ENCODE measurements at places on chromosomes 13 and 19.

DNA sequence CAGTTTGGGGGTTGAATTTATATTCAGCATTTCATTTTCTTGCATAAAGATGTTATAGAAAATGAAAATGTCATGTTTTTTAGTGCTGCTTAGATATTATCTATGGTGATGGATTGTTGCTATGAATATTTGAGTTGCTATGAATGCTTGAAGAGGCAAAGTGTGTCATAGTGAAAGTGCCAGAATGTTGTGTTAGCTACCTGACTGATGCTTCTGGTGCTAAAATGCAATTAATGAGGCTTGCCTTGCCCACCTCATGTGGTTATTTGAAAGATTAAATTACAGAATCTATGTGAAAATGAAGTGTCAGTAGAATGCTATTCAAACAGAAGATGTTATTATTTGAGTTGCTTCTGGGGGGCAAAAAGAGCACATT is 62.7 kb upstream of the MYCBP2 start:
- no peak for DNase-seq

GRCh38 chr13:100809856-100810255 is 135.3 kb upstream of the TMTC4 start:
- DNase-seq: no peak

GRCh38 chr13:111551204-111551820 is 230.9 kb downstream of the TEX29 start:
- DNase-seq: no peak

DNA sequence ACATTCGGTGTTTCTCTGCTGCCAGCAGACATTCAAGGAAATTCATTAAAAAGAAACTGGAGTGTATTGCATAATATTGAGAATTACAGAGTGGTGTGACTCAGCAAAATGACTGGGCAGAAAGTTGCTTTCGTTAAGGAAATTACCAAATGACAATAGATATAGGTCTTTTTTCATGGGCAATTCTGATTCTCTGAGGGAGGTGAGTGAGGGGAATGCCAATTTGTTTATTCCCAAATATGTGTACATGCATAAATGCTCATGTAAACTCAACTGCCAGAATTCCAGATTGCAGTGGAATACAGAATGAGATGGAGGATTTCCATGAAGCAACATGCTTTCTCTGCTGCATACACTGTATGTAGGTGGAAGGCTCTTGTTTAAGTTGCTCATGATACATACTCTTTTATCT is 1730.1 kb downstream of the SLITRK5 start:
- DNase-seq: no peak

DNA sequence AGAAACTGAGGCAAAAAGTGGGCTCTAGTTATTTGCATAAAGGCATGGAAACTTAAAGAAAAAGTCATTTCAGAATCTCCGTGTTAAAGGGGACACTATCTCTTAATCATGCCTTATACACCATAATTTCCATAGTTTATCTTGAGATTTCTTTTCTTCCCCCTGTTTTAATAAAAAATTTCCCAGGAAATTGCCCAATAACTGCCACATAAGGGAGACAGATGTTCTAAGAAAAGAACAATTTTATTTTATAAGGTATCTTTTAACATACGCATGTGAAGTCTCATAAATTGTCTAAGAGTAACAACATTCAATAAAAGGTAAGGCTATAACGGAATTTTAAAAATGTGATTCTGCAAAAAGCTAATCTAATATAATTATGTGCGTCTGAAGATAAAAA is 371.3 kb downstream of the IRS2 start:
- DNase-seq: no peak

GRCh38 chr19:40174092-40174491 is 17.1 kb upstream of the MAP3K10 start:
- DNase-seq: no peak

GRCh38 chr13:97875911-97876310 is 77.6 kb upstream of the IPO5 start:
- DNase-seq: no peak

GRCh38 chr19:6333439-6333838 is at the start of gene ACER1:
TSS of gene ACER1 (minus strand) at chr19:6333612. CDS start at chr19:6333551, 61 bp downstream.
- no peak for DNase-seq

DNA sequence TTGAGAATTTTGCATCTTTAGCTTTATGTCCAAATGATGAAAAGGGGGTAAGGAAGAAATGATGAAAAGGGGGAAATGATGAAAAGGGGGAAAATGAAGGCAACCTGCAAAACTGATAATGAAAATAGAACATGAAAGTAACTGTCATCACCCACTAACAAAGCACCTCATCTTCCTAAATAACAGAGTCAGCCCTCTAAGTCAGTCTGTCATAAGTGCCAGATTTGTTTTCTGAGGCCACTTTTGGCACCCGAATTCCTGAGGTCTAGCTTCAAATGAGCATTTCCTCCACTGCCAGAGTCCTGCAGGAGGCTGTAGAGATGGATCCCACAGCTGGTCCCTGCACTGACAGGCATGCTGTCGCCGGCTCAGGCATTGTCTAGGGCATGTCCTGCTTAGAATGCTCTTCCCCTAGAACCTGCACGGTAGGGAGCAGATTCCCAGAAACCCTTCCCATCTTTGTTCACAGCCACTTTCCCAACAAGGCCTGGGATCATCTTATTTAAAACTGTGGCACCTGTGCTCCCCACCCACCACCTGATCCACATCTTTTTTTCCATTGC is 25.3 kb downstream of the RAP2A start:
- no peak for DNase-seq

DNA sequence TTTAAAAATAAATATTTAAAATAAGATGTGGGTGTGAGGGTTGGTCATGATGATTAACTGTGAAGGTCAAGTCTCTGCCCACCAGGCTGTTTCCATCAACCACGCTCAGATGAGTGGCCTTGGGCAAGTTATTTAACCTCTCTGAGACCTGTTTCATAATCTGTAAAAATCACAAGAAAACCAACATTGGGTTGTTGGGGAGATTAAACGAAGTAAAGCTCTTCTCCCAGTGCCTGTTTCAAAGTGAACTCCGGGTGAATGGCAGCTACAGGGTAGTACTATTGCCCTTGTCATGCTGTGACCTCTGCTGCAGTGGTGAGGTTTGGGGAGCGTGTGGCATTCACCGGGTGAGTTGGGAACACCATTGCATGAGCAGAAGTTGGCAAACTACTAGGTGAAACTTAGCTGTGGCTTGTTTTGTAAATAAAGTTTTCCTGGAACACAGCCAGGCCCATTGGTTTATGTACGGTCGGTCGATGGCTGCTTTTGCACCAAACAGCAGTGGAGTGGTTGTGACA is 153.2 kb downstream of the USP12 start:
- DNase-seq: no peak

GRCh38 chr13:43558326-43558725 is 228.4 kb downstream of the ENOX1 start:
- no peak for DNase-seq

GRCh38 chr13:32019612-32020233 is 11.9 kb upstream of the FRY start:
- peak; percentile 41 for DNase-seq

DNA sequence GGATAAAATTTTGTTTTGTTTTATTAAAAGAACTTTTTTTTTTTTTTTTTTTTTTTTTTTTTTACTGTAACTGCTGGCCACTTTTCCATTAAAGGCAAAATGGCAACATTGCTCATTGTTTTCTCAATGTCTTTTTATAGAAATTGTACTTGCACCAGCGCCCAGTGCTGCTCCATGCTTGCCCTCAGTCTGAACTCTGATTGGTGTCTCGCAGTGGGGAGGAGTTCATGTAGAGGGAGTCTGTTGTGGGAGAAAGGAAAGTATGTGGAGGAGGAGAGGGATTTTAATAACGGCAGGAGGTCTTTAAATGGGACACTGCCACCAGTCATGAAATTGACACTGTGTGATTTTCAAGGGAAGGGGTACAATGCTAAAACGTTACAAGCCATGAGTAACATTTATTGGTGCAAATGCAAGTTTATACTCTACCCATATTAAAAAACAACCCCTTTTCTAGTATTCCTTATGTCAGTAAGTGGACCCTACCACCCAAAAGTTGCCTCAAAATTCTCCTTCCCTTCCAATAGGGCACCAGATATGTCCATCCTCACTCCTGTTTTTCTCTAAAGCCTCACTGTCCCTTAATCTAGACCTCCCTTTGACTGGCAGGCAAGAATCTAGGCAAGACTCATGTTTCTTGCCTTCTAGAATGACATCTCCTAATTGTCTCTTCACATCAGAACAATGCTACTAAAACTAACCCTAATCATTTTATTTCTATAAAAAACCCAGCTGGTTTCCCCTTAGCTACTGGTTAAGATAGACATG is 3.2 kb downstream of the RASL11A start:
- peak; percentile 89 for DNase-seq

DNA sequence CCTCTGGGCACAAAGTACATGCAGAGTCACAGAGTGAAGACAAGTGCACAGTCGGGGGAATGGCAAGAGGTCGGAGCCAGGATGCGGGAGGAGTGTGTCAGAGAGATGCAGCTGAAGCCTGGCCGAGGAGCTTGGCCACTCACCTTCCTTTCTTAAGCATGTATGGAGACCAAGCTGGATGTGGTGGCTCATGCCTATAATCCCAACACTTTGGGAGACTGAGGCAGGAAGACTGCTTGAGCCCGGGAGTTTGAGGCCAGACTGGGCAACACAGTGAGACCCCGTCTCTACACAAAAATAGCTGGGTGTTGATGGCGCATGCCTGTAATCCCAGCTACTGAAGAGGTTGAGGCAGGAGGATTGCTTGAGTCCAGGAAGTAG is 67.0 kb downstream of the LATS2 start:
- DNase-seq: no peak

- DNase-seq: peak; percentile 63
These were observed 4.7 kb downstream of the ALOX5AP start for GRCh38 chr13:30739761-30740642.

DNA sequence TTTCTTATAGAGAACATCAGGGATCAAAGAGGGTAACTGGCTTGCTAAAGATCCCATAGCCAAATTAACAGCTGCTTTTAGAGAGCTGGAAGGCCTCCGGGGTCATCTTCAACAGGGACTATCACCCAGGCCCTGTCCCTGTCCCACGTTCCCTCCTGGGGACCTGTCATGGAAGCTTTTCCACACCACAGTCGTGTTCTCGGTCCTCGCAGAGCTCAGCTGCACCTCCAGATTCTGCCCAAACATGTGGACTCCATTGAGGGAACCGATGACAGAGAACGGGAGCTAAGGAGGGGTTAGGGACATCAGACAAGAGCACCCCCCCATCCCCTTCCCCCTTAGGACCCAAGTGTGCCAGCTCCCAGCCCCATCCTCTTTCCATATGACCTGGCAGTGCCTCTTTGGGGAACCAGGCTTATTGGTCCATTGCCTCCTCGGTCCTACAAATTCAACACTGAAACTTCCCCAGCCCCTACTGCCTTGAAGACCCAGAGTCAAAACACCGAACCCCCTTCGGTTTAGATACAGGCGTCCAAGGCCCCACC is 568 bp downstream of the FUZ start:
- no peak for DNase-seq

All from hepatic stellate cell (primary cell).